ENCODE measurements at places on chromosomes 1 and 21.

GRCh38 chr1:10400013-10400412 is 1.1 kb downstream of the PGD start:
- DNase-seq: no peak

DNA sequence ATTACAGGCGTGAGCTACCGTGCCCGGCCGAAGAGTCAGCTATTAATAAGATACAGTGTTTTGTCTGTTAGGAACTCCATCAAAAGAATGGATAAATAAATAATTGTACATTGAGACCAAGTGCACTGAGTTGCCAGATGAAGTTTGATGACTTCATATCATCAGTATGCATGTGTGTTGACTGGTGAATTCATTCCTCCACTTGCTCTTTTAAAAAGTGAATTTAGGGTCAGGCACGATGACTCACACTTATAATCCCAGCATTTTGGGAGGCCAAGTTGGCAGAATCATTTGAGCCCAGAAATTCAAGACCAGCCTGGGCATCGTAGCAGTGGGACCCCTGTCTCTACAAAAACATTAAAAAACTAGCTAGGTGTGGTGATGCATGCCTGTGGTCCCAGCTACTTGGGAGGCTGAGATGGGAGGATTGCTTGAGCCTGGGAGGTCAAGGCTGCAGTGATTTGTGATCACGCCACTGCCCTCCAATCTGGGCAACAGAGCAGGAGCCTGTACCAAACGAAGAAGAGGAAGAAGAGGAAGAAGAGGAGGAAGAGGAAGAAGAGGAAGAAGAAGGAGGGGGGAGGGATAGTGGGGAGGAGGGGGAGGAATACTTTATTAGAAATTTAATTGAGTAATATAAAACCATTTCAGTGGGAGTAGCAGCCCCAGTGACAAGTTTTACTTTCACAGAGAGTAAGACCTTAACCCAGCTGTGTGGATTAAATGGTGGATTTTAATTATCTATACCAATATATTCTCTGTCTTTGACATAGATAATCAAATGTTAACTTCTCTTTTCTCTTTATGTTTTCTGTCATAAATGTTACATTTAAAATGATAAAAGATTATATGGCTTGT is 74.9 kb downstream of the CCDC18 start:
- peak; percentile 25 for DNase-seq

DNA sequence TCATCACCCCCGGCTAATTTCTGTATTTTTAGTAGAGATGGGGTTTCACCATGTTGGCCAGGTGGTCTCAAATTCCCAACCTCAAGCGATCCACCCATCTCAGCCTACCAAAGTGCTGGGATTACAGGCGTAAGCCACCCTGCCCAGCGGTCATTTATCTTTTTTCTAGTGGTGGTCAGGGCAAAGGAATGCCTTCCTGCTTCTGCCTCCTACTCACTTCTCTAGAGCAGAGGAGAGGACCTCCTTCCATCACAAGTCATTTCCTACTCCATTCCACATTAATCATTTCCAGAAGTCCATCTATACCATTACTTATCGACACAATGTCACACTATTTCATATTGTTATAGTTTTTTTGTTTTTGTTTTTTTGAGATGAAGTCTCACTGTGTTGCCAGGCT is 13.3 kb downstream of the FBXO42 start:
- DNase-seq: no peak

DNA sequence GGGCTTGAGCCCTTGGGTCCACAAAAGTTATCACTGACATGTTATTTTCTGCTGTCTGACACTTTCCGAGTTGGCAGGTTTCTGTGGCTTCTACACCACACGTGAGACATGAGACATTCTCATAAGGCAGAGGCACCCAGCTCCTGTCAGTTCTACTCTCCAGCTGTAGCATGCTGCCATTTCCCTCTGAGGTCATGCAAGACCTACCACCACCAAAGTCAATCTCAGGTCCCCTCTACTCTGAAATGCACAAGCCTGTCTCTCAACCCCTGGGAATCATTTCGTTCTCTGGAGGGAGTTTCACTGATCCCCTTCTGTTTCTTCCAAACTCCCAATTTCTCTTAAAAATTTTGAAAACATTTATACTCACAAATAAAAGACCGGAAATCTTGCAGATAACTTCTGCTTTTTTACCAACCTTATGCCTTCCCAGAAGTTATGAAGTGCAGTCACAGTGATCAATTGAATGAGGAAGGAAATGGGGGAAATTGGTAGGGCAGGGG is 39.5 kb upstream of the CR2 start:
- no peak for DNase-seq

DNA sequence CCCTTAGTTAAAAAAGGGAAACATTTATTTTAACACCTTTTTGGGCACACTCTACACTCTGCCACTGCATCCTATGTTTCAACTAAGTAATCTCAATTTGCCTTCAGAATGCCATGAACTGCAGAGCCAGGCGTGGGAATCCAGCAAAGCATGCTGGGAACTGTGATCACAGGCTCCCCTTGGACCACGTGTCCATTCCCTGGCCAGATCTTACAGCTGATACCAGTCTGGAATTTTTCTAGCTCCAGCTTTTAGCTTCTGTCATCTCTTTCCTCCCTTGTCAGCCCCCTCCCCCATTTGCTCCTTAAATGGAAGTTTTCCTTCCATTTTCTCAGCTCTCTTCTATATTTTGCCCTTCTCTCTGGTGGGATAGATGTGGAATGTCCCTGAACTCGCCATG is 29.4 kb downstream of the RCSD1 start:
- no peak for DNase-seq

DNA sequence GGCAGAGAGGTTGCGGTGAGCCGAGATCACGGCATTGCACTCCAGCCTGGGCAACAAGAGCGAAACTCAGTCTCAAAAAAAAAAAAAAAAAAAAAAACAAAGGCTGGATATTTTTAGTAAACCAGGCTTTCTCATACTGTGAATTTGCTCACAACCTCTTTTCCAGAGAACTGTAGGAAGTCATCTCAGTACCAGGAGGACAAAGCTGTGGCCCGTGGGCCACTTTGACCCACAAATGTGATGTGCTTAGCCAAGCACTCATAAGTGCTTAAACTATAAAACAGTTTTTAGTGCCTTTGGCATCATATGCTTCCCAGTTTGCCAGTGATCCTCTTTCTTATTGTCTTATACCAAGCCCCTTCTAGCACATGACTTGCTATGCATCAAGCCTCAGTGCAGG is 46.5 kb downstream of the RNF11 start:
- no peak for DNase-seq

DNA sequence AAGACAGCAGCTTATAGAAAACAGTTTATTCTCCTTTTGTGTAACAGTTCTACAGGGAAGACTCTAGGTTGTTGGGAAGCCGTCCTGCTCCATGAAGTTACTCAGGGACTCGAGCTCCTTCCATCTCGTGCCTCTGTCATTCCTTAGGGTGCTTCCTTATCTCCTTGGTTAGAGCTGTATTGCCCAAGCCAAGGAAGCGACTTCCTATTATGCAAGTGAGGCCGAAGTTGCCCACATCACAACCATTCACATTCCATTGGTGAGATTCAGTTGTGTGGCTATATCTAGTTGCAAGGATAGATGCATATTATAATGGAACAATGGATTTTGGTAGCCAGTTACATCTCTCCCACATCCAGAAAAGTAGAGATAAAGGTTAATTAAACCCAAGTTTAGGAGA is 9.0 kb downstream of the GSTM5 start:
- DNase-seq: no peak

- DNase-seq: no peak
These were observed 258.8 kb downstream of the PLPP3 start for GRCh38 chr1:56320464-56321149.

DNA sequence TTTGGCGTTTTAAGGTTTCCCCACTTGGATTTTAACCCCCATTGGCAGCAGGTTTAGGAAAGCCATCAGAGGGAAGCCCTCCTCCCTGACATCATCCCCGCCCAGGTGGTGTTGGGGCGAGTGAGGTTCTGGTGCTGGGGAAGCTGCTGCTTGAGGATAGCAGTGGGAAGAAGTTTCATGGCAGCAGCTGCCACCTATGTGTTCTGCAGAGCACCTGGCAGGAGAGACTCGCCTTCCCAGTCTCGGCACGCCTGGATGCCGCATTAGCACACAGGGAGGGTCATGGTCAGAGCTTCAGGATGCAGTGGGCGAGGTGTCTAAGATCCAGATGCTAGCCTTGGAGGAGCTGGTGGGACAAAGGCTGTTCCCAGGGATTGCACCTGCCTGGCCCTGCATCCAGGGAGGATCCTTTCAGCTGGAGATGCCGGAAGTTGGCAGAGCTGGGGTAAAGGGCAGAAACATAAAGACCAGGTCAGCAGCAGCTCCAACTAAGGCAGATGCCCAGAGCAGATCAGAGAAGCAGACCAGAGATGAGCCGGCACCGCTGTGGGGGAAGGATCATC is 33.9 kb downstream of the ABCG1 start:
- DNase-seq: no peak

- DNase-seq: no peak
These were observed 87.9 kb upstream of the SPAG17 start for GRCh38 chr1:118272884-118273283.

- DNase-seq: no peak
These were observed 201.9 kb downstream of the TOMM20 start for GRCh38 chr1:234926559-234927311.

DNA sequence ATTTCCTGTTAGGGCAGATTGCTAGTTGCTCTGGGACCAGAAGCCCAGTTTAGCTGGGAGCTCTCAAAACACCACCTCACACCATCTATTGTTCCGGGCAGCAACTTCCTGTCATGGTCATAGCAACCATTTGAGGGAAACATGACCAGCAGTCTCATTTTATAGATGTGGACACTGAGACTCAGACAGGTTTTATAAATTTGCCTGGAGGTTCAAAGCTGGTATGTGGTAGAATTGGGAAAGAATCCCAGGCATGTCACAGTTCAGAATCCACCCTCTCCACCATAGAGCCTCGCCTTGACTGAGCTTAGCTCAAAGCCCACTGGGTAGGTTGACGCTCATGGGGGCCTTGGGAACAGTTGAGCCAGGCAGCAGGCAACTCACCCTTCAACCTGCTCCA is 14.0 kb upstream of the TRIM67 start:
- no peak for DNase-seq

DNA sequence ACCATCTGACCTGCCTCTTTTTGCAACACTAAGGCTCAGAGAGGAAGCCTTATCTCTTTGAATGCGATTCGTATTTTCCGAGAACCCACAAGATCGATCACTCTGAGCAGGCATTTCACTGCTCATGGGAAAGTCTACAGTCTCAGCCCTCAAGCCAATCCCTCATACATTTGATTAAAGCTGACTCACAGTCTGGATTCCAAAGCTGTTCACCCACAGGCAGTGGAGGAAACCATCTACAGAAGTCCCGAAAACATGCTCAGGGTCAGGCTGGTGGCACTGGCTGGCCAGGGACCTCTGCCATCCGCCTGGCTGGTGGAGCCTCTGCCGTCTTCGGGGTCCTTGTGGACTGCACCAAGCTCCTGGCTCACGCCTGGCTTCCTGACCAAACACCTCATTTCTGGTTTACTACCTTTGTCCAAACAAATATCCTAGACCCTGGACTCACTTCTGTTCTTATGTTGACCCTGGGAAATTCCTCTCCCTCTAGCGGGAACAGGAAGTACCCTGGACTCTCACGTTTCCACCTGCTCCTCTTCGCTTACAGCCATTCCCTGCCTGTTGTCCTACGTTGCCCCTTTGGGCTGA is 650.0 kb downstream of the SMYD3 start:
- DNase-seq: peak; percentile 67

DNA sequence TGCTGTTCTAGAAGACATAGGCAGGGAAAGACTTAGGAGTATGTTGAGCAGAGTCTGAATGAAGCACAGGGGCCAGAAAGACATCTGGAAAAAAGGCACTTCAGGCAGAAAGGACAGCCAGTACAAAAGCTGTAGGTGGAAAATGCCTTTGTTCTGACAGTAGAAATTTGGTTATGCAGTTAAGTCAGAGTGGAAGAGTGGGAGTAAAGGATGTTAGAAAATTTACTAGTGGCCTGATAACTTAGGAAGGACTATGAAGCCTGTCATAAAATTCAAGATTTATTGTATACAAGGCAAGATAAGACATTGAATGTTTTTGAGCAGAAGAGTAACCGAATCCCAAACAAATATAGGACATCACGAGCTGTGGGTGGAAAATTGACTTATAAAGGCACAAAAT is 987.9 kb downstream of the PLA2G4A start:
- no peak for DNase-seq

DNA sequence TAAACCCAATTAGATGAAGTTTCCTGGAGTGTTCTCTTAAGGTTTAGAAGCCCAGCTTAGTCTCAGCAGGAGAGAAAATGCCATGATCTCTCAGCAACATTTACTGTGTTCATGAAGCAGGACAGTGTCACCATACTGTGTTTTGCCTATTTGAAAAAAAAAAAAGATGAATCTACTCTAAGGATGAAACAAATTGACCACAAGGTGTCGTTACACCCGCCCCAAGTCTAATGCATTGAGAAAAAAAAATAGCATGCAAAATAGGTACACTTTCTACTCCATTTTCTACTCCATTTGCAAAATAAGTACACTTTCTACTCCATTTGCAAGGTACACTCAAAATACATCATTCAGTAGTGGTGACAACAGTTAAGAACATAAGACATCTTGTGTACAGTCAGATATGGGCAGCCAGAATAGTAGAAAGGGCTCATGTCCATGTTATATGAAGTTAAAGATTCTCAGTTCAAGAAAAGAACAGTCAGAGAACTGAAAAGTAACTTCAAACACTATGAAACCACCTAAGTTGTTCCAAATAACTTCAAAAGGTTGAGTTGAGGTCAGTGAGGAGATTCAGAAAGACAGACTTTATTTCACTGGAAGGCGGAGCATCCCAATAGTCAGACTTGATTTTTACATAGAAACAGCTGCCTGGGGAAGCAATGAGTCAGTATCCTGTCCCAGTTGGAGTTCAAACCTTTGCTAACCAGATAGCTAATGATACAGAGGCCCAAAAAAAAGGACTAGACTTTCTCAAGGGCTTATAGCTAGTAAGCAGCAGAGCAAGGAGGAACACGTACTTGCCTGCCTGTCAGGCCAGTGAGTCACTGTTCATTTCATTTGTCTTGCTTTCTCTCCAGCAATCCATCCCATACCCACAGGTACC is 13.3 kb downstream of the PLPPR5 start:
- peak; percentile 78 for DNase-seq

GRCh38 chr1:119742677-119743076 is 26.0 kb downstream of the HMGCS2 start:
- no peak for DNase-seq

DNA sequence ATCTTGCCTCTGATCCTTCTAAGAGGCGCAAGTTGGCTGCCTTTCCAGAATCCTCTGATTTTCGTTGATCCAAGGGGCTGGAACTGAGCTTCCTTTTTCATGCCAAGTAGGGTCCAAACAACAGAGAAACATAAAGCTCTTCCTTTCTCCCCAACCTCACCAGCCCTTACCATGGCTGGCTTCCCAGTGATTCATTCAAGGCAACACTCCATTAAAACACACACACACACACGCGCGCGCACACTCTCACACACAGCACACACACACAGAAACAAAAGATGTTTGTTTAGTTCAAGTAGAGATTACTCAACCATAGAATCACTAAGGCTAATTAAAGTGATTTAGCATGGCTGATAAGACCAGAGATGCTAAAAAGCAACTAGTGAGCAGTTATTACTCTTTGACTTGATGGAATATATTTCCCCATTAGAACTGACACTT is 13.0 kb upstream of the GUCA2A start:
- peak; percentile 40 for DNase-seq
